CD4-positive, alpha-beta memory T cell (primary cell): ENCODE measurements at places on chromosomes 11 and 22.

DNA sequence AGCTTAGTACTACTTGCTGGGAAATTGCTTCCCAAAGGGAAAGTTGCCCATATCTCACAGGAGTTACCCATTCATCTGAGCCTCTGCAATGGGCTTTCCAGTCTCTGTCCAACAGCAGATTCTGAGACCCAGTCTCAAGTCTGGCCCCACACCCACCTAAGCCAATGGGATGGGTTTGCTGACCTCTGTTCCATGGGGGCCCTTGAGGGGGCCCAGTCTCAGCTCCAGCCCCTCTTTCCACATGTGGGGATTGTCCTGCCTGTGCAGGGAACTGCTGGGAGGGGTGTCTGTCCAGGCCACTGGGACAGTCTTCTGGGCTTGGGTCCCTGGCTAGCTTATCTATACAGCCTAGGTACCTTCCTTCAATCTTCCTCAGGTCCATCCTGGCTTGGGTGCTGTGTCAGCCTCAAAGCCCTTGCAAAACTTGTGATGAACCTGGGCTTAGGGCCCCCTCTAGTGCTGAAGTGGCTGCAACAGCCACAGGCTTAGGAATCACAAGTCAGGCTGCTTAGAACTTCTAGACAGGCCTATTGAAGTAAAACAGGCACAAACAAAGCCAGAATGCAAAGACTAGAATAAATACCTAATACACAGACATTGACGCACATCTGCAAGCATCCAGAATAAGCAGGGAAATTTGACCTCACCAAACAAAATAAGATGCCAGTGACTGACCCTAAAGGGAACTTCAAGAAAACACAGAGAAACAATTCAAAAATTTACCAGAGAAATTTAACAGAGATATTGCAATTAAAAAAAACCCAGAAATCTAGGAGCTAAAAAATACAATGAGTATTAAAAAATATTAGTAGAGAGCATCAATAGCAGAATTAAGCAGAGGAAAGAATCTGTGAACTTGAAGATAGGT lies 11.7 kb upstream of the PATL1 start:
- DNase-seq = peak; percentile 53

GRCh38 chr11:60121264-60121663 lies 32.8 kb downstream of the MS4A2 start:
- no peak for DNase-seq

- no peak for DNase-seq
Measured at GRCh38 chr11:133742353-133742752, 103.0 kb downstream of the SPATA19 start.

- no peak for DNase-seq
Measured at GRCh38 chr11:117589063-117589462, 208.0 kb downstream of the DSCAML1 start.

GRCh38 chr22:45006964-45007390 lies 2.8 kb downstream of the PHF21B start:
- DNase-seq = no peak

DNA sequence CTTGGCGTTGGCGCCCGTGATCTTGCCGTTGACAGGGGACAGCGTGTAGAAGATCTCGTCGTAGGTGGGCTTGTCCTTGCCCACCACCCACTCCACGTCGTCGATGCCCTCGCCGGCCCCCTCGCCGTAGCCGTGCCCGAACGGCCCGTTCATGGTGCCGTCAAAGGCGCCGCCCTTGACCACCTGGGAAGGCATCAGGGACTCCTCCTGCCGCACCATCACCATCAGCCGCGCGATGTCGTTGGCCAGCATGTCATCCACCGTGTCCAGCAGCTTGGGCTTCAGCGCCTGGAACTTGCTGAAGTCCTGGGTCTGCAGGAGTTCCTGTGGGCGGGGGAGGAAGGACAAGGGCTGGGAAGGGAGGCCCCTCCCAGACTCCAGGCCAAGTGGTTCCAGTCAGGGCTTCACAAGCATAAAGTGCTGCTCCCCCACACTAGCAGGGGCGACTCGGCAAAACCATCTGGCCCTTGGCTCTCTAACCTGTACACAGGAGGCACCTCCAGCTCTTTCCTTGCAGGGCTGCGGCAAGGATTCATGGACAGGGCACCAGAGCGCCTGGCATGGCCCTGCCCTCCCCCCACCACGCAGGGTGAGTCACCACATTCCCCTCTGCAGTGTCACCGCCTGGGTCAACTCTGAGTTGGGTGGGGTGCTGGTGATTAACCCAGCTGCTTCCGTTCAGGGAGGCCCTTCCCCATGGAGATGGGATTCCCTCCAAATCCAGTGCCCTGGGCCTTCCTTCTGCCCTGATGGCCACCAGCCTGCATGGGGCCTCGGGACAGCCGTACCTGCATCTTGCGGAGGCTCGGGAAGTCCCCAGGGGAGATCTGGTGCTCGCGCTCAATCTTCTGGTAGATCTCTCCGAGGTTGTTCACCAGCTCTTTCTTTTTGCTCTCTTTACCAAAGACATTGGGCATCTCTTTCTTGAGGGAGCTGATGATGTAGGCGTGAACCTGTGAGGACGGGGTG lies 10.4 kb upstream of the CDC42BPG start:
- no peak for DNase-seq

- no peak for DNase-seq
Measured at GRCh38 chr22:19530751-19531150, 6.5 kb upstream of the CLDN5 start.

- no peak for DNase-seq
Measured at GRCh38 chr11:112113539-112114457, 27.1 kb downstream of the SDHD start.

DNA sequence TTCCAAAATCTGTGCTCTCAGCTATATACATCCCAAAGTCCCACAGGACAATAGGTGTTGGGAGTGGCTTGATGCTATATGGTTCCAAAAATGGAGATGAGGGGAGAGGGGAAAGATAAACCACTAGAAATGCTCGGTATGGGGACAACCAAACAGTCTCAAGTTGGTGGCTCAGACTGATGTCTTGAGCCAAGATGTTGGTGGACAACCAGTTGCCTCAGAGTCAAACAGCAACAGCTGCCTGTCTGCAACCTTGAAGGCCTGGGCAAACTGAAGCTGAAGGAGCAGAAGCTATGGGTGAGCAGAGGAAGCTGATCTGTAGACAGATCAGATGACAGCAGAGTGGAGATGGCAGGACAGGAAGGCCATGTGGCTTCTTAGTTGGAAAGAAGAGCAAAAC lies 4.0 kb downstream of the RRP8 start:
- DNase-seq = no peak

GRCh38 chr11:100890789-100891188 lies 203.7 kb downstream of the ARHGAP42 start:
- DNase-seq = no peak

DNA sequence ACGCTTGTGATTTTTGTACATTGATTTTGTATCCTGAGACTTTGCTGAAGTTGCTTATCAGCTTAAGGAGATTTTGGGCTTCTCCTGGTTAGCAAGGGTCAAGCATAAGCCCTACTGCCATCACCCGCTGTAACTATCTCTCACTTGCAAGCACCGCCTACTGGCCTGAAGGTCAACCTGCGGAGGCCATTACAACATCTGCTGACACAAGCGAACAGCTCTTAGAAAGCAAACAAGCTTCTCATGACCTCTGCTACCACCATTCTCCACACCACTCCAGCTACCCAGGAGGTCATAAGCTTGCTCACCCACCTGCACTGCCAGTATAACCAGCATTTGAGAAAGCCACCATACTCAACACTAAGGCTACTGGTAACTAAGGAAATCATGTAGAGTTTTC lies 288.4 kb upstream of the KIRREL3 start:
- DNase-seq = no peak

DNA sequence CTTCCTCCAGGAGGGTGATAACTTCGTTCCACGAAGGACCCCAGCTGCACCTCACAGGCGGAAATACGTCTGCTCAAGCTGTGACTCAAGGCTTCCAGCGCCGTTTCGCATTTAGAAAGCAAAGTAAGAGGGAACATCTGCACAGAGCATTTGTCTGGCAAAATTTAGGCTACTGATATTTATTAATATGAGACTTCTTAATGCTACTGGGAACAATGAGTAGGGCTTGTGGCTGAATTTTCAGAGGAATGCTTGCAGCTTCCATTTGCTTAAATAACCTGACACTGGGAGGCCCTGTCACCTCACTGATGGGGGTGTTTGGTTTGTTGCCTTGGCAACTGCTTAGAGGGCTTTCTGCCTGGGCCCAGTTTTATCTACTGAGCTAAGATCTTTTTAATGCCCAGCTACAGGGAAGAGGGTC lies 14.7 kb upstream of the ST14 start:
- no peak for DNase-seq

DNA sequence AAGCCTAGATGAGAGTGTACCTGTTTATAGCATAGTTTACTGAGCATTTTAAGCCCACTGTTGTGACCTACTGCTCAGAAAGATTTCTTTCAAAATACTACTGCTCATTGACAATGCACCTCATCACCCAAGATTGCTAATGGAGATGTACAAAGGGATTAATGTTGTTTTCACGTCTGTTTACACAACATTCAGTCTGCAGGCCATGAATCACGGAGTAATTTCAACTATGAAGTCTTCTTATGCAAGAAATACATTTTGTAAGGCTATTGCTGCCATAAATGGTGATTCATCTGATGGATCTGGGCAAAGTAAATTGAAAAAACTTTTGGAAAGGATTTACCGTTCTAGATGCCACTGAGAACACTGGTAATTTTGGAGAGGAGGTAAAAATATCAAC lies 112.9 kb downstream of the KIF18A start:
- DNase-seq = no peak

DNA sequence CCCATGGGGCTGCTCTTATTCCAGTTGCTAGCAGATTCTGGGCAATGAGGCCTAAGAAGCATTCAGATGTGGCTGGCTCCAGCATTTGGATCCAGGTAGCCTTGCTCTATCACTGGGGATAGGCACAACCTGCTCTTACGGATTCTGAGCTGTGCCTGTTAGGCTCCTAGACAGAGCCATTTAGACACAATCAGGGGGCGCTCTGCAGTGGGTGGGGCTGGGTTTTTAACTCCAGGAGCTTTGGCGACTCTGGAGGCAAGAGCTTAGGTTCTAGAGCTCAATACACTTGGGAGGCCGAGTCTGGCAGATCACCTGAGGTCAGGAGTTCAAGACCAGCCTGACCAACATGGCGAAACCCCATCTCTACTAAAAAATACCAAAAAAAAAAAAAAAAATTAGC lies 32.0 kb downstream of the KCNC1 start:
- DNase-seq = no peak

- no peak for DNase-seq
Measured at GRCh38 chr22:31083923-31084810, 3.0 kb downstream of the SMTN start.

- no peak for DNase-seq
Measured at GRCh38 chr22:46829117-46829891, 66.9 kb downstream of the TBC1D22A start.

DNA sequence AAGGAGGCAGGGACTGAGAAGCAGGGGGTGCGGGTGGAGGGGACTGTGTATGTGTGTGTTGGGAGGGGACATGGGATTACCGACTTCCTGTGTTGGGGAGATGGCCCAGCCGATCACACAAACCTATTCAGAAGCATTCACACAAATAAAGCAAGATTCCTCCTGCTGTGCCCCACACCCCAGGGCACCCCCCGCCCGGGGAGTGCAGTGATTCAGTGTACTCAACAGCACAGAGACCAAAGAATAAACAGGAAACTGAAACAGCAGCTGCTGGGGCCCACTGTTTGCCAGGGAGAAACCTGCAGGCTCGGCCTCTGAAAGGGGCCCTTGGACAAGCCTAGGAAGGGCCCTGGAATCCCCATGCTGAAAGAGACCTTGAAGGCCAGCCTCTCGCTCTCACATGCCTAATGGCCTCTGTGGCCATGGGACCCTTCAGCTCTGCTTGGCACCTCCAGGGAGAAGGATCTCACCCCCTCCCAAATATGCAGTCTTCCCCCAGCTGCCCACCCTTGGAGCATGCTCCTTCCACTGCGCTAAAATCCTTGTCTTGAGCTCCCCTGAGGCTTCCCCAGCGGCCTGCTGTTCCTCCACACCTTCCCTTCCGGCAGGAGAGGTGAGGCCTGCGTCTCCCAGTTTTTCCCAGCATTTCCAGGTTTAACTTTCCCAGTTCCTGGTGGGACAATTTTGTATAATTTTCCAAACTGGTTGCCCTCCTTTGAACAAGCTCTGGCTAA lies 72.9 kb downstream of the CSNK2A3 start:
- DNase-seq = no peak

GRCh38 chr11:75441804-75442132 lies 8.8 kb upstream of the KLHL35 start:
- DNase-seq = no peak

GRCh38 chr22:38181453-38182200 lies at the start of gene PLA2G6:
Gene PLA2G6 (minus strand): TSS chr22:38181830. CDS start chr22:38169426, 12,404 bp downstream.
- peak; percentile 95 for DNase-seq

- no peak for DNase-seq
Measured at GRCh38 chr11:113632981-113633380, 73.1 kb downstream of the TMPRSS5 start.

DNA sequence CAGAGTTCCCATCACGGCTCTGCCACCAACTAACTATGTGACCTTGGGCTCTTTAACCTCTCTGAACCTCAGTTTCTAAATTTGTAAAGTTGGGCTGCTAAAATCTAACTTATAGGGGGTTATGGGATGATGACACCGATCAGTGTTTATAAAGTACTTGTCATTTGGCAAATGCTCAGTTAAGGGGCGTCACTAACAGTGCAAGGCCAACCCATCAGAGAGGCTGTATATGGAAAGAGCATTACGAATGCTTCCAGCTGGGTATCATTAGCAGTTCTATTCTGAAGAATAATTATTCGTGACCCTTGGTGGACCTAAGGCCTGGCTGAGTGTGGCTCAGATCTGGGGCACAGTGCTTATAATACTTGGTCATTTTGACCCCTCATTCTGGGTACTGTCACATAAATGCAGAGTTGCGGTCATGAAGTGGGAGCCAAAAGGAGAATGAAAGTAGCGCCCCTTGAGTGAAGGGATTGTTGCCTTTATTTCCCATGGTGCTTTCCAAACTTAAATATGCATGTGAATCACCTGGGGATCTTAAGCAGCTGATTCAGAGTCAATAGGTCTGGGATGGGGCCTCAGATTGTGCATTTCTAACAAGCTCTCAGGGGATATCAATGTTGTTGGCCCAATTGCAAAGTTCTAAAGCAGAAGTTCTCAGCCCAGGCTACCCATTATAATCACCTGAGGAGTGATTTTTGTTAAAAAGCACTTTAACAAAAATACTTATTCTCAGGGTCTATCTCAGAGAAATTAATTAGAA lies 115.8 kb downstream of the CSNK2A3 start:
- DNase-seq = no peak

- DNase-seq = no peak
Measured at GRCh38 chr11:69386594-69387408, 92.8 kb downstream of the MYEOV start.

- DNase-seq = no peak
Measured at GRCh38 chr22:49147617-49148175, 680.0 kb downstream of the BRD1 start.

DNA sequence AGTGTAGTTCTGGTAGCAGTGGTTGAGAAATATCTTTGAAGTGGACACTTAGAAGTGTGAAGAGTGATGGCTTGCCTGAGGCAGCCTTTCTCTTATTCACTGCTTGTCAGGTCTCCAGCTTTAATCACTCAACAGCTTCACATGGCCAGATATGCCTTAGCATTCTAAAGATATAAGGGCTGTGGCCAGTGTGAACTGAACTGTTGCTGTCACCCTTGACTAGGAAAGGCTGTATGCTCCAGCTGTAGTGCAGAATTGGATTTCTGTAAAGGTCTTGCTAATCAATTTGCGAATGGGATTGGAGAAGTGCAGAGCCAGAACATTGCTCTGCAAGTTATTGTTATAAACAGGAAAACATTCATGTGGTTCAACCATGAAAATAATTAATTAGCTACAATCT lies 266.7 kb downstream of the TMEM135 start:
- no peak for DNase-seq

GRCh38 chr11:57163160-57163868 lies 18.4 kb upstream of the LRRC55 start:
- no peak for DNase-seq
